Tibial nerve (tissue), 4 donors: ENCODE measurements at places on chromosomes 1 and 21. TPM values are rescaled to one million over a fixed set of nuclear protein-coding genes. Genes with fewer than 3 reads are reported as not detected.

- no peaks in the 10 kb centered on the region for H3K36me3 ChIP-seq
- no peaks in the 10 kb centered on the region for H3K4me1 ChIP-seq
- no peak overlapping the region for H3K4me3 ChIP-seq
- DNase-seq = no peak
Measured at GRCh38 chr1:107748531-107748930, 216.4 kb downstream of the VAV3 start.

GRCh38 chr21:45074818-45075595 is 627 bp downstream of the ADARB1 start:
- H3K4me3 ChIP-seq = peak overlapping the region; percentile 75
- no peak for DNase-seq
- no peaks in the 10 kb centered on the region for H3K4me1 ChIP-seq
- peak overlapping the region; percentile 8 for H3K27ac ChIP-seq
- peaks cover 9% of the 10 kb centered on the region for H3K36me3 ChIP-seq
- no peaks in the 10 kb centered on the region for H3K27me3 ChIP-seq

DNA sequence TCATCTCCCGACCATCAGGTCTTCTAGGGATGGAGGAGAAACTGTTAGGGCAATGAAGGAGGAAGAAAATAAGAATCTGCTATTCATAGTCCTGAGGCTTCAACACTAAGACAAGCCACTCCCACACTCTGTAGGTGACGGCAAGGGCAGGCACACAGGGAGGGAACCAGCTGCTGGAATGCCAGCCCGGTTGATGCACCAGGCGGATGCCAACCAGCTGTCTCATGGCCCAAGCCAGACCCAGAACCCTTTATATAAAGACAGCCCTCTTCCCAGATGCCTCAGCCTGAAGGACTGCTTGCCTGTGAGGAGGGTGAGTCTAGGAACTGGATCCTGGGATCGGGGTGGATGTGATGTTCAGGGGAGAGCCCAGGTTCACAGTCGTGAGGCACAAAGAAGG is at the start of gene KPRP:
KPRP (plus strand) TSS at position 279 of the 400 bp plus-strand sequence. CDS start 1,564 bp downstream, outside the sequence.
- no peak within 1 kb of the TSS for H3K27ac ChIP-seq
- DNase-seq = no peak
- no peaks in the 10 kb centered on the region for H3K4me1 ChIP-seq
- H3K27me3 ChIP-seq = no peaks in the 10 kb centered on the region

Gene E2F2
- 0.20 TPM for total RNA-seq

DNA sequence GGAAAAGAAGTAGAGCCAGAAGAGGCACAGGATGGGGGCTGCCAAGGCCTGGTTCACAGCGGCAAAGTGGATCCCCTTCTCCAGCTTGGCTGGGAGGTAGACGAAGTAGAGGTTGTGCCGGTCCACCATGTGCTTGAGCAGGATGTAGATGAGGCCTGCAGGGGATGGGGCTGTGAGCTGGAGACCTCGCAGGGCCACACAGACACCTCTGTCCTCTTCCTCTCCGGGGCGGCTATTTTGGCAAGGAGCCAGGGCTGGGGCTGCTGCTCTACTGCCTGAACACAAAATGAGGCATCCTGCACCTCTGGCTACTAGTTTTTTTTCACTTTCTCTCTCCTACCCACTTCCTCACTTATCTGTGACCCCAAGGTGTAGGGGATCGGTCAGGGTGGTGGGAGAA is 32.3 kb downstream of the TMEM63A start:
- no peak overlapping the region for H3K27ac ChIP-seq
- H3K4me1 ChIP-seq = no peaks in the 10 kb centered on the region
- no peak overlapping the region for H3K4me3 ChIP-seq
- peaks cover 98% of the 10 kb centered on the region for H3K36me3 ChIP-seq

DNA sequence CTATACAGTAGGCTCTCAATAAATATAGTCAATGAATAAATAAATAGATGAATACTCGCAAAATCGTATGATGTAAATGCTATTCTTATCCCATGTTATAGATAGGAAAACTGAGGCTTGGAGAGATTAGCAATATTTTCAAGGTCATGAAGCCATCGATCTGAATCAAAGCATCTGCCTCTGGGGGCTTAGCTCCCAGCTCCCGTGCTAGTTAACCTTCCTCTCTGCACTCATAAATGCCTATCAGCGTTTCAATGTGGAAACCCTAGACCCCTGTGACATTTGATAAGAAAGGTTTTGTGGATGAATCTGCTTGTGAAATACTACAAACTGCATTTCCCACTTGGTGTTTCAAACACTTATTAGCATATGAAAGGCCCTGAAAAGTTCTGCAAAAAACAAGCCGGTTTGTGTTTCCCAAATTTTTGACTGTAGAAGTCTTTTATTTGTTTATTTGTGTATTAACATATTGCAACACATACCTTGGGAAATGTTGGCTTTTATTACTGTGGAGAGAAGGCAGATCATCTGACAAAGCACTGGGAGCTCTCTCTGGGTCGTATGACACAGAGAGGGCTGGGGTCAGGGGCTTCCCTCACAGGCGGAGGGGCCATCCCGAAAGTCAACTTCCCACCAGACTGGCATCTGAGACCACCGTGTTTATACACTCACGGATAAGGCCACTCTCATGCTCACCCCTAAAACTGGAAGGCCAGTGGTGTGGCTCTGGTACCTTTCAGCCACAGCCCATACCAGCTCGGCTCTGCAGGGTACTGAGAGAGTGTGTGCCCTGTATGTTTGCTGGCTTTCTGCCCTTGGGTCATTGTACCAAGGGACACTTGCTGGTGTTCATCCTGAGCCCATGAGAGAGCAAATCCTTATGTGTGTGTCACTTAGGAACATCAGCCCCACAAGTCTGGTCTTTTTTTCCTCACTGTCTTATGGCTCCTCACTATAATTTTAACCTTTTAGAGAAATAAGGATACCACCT is 993 bp upstream of the PROK1 start:
- no peak for DNase-seq
- H3K4me3 ChIP-seq = no peak overlapping the region
- H3K36me3 ChIP-seq = no peaks in the 10 kb centered on the region
- H3K27me3 ChIP-seq = peaks cover 7% of the 10 kb centered on the region
- H3K27ac ChIP-seq = no peak overlapping the region
- H3K4me1 ChIP-seq = no peaks in the 10 kb centered on the region

GRCh38 chr1:41108696-41109275 is 87.3 kb upstream of the SLFNL1 start:
- no peaks in the 10 kb centered on the region for H3K36me3 ChIP-seq
- H3K4me1 ChIP-seq = peaks cover 50% of the 10 kb centered on the region
- no peak overlapping the region for H3K4me3 ChIP-seq
- peak overlapping the region; percentile 98 for H3K27ac ChIP-seq

DNA sequence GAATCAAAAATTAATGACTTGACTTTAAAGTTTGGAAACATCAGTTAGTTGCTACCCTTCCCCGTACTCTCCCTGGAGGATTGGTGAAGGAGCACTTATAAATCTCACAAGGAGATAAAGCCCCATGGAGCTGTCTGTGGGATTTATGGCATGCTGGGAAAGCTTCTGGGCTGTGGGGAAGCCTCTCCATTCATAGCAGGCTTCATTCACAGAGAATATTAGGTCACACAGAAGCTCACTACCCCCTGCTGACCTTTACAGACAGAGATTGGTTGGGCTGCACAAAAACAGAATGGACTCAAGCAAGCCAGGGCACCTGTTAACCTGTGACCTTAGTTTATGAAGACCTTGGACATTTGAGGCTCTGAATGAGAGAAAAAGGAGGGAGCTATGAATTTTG is 32.1 kb downstream of the RGL1 start:
- H3K27ac ChIP-seq = no peak overlapping the region
- DNase-seq = no peak
- no peaks in the 10 kb centered on the region for H3K36me3 ChIP-seq
- no peaks in the 10 kb centered on the region for H3K27me3 ChIP-seq

DNA sequence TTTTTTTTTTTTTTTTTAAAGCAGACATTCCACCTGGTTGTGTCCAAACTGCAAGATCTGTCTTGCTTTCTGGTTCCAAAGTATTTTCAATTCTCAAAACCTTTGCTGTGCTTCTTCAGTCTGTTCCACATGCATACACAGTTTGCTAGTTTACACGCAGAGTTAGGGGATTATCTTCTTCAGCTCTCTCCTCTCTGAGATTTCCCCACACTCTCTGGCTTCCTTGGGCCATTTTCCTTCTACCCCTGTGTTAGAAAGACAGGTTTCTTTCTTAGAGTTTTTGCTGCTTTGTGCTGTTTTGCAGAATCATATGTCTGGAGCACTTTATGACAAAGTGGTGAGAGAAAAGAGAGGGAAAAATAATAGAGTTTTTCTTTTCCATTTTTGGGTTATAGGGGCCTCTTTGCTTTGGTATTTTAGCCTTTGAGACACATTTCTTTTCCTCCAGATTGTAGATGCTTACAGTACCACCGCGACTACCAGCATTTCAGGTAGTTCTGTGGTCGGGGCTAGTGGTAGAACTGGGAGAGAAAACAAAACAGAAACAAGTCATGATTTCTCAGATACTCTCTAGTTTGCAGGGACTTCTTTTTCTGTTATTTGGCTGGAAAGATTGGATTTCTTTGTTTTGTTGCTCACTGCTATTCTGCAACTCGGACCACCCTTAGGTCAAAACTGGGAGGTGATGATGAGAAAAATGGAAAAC is 66.3 kb downstream of the RABGAP1L start:
- no peak overlapping the region for H3K27ac ChIP-seq
- H3K4me1 ChIP-seq = no peaks in the 10 kb centered on the region
- no peaks in the 10 kb centered on the region for H3K36me3 ChIP-seq
- no peak overlapping the region for H3K4me3 ChIP-seq
- no peaks in the 10 kb centered on the region for H3K27me3 ChIP-seq

- H3K36me3 ChIP-seq = no peaks in the 10 kb centered on the region
- DNase-seq = no peak
- H3K27ac ChIP-seq = no peak overlapping the region
- H3K27me3 ChIP-seq = no peaks in the 10 kb centered on the region
Measured at GRCh38 chr1:164614316-164614715, 55.3 kb downstream of the PBX1 start.

GRCh38 chr1:234542211-234542850 is 63.4 kb upstream of the TARBP1 start:
- DNase-seq = no peak
- H3K27ac ChIP-seq = peak overlapping the region; percentile 88
- H3K27me3 ChIP-seq = no peaks in the 10 kb centered on the region
- no peak overlapping the region for H3K4me3 ChIP-seq
- no peaks in the 10 kb centered on the region for H3K36me3 ChIP-seq
- H3K4me1 ChIP-seq = peaks cover 25% of the 10 kb centered on the region

- peaks cover 13% of the 10 kb centered on the region for H3K4me1 ChIP-seq
- no peaks in the 10 kb centered on the region for H3K27me3 ChIP-seq
- peaks cover 71% of the 10 kb centered on the region for H3K36me3 ChIP-seq
Measured at GRCh38 chr1:46691997-46692790, 20.5 kb downstream of the TEX38 start.

- no peak for DNase-seq
- peaks cover 21% of the 10 kb centered on the region for H3K4me1 ChIP-seq
- H3K36me3 ChIP-seq = no peaks in the 10 kb centered on the region
- H3K27ac ChIP-seq = no peak overlapping the region
- no peak overlapping the region for H3K4me3 ChIP-seq
- H3K27me3 ChIP-seq = no peaks in the 10 kb centered on the region
Measured at GRCh38 chr1:218456444-218456843, 111.3 kb downstream of the TGFB2 start.

DNA sequence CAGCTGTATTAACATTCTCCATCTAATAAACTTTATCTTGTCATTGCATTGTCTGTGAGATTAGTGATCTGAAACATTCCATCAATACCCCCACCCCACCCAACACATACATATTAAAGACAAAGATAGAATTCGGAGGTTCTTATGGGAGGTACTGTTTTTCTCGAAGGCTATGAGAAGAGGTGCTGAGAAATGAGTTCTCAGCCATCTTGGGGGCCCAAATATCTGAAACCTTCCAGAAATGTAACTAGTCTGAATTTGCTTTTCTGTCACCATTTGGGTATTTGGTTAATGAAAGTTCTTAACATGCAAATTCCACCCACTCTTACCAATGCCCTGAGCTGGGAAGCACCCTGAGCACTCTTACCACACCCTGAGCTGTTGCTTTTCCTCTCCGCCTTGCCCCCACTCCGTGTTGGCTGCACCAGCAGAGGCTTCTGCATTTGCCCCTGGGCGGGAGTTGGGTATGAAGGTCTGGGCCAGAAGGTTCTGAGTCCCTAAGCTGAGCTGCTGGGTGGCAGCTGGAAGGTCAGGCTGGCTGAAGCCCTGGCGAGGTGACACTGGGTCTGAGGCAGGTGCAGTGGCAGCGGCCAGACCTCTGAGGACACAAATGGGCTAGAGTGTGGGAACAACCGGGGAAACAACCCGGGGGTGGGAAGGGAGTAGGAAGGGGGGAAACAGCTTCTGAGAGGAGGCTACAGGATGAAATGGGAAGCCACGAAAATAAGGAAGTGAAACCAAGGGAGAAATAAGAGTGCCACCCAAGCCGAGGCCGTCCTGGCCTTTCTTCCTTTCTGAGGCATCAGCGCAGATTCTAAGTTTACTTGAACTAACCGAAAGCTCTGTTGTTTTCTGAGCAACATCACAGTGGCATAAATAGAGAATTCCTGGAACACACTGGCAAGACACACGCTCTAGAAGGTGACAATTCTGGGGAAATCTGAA is 26.3 kb upstream of the IER5 start:
- peak; percentile 8 for DNase-seq
- no peaks in the 10 kb centered on the region for H3K27me3 ChIP-seq
- H3K4me3 ChIP-seq = peak overlapping the region; percentile 24
- no peak overlapping the region for H3K27ac ChIP-seq
- peaks cover 6% of the 10 kb centered on the region for H3K4me1 ChIP-seq

DNA sequence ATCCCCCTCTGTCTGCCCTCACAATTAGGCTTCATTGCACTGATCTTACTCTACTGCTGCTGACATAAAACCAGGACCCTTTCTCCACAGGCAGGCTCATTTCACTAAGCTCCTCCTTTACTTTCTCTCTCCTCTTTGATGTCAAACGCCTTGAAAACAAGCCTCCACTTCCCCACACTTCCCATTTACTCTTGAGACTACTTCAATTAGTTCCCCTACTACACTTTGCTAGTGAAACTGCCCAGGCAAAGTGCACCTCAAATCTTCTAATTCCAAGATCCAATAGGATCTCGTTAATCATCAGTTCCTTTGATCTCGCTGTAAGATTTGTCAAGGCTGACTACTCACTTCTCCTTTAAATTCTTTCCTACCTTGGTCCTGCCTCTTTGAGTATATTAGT is 5.9 kb upstream of the CDC20 start:
- no peaks in the 10 kb centered on the region for H3K27me3 ChIP-seq
- H3K4me3 ChIP-seq = no peak overlapping the region
- no peak overlapping the region for H3K27ac ChIP-seq
- H3K4me1 ChIP-seq = no peaks in the 10 kb centered on the region
- no peak for DNase-seq

Gene CD34
- 58.1 TPM for total RNA-seq

Gene KIRREL1
- 53.8 TPM for total RNA-seq

GRCh38 chr1:204203206-204203767 is 7.0 kb upstream of the KISS1 start:
- H3K27ac ChIP-seq = no peak overlapping the region
- peaks cover 10% of the 10 kb centered on the region for H3K4me1 ChIP-seq
- peaks cover 19% of the 10 kb centered on the region for H3K27me3 ChIP-seq
- no peaks in the 10 kb centered on the region for H3K36me3 ChIP-seq
- DNase-seq = no peak
